ENCODE measurements at places on chromosomes 6 and 20.

- no peak for DNase-seq
These were observed 277 bp downstream of the ADGRB3 start for GRCh38 chr6:68635412-68635705.

GRCh38 chr6:33620158-33620855 lies 815 bp upstream of the ITPR3 start:
- DNase-seq = no peak

GRCh38 chr6:157867155-157867559 lies 44.1 kb downstream of the SNX9 start:
- DNase-seq = no peak

DNA sequence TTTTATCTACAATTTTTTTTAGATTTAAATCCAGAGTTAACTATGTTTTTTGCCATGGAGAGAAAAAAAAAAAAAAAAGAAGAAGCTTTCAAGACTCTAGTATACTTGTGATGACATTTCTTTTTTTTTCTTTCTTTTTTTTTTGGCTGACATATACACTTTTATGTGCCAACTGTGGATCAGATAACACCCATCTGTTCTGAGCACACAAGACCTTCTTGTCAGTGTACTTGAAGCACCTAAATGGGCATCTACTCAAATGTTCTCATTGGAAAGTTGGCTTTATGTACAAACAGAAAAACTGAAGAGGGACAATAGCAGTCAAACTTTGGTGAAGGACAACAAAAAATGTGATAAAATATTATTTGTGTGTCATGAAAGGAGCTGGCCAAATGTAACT lies 904.5 kb downstream of the GRIK2 start:
- DNase-seq = no peak

DNA sequence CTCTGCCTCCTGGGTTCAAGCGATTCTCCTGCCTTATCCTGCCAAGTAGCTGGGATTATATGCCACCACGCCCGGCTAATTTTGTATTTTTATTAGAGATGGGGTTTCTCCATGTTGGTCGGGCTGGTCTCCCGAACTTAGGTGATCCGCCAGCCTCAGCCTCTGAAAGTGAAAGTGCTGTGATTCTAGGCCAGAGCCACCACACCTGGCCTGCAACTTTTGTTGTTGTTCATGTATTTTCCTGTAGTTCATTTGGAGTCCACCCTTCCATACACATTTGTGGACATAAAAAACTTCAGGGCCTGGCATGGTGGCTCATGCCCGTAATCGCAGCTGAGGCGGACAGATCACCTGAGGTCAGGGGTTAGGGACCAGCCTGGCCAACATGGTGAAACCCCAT lies 14.5 kb downstream of the HSPA1B start:
- DNase-seq = no peak

DNA sequence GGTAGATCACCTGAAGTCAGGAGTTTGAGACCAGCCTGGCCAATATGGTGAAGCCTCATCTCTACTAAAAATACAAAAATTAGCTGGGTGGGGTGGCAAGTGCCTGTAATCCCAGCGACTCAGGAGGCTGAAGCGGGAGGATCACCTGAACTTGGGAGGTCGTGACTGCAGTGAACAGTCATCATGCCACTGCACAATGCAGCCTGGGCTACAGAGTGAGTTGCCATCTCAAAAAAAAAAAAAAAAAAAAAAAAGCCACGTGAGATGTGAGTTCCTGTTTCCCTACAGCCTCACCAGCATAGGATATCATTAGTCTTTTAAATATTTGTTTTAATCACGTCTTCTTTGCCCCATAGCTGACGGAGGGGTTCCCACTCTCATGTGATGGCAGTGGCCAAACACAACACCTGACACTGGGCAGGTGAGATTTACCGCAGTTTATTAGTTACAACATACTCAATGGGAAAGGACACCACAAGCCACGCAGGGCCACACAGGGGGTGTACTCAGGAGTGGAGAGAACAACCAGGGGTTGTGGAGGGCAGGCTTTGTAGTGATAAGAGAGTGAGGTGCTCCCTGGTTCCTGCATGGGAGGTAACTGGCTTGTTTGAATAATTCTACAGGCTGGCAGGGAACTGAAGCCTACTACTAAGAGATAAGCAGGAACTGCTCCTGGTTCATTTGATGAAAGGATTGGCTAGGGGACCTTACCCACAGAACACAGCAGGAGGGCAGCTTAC lies 4.6 kb upstream of the LZTS3 start:
- DNase-seq = no peak

GRCh38 chr20:774016-774659 lies 5.8 kb upstream of the SLC52A3 start:
- DNase-seq = no peak

DNA sequence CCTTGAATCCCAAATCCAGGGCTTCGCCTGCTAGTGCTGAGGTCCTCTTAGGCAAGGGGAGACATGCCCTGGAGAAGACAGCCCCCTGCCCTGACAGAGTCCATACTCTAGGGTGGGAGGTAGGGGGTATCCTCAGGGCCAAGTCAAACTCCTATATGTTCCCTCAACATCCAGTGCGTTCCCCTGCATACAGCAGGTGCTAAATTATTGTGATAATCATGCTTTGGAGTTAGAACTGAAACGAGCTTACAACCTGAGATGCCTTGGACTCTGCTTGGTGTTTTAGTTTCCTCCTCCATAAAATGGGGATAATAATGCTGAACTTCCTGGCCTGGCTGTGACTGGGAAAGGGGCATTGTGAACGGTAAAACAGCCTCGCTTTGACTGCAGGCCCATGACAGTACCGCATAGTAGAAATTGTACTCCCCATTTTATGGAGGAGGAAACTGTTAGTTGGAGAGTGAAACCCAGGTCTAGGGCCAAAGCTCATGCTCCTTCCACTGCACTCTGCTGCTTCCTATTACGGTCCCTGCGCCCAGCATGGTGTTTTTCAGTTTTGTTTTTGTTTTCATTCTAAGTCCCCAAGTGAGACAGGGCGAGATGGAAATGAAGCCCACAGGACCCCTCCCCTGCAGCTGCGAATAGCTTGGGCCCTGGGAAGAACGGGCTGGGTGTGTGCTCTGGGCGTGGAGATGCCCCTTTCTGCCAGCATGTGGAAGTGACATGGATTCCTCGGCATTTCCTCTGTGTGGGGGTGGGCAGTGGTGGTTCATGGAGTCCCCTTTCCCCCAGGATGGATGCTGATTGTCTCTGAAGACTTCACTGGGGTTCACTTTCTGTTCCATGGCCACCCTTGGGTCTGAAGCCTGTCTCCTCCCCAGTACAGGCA lies 162.5 kb downstream of the VEGFA start:
- no peak for DNase-seq

DNA sequence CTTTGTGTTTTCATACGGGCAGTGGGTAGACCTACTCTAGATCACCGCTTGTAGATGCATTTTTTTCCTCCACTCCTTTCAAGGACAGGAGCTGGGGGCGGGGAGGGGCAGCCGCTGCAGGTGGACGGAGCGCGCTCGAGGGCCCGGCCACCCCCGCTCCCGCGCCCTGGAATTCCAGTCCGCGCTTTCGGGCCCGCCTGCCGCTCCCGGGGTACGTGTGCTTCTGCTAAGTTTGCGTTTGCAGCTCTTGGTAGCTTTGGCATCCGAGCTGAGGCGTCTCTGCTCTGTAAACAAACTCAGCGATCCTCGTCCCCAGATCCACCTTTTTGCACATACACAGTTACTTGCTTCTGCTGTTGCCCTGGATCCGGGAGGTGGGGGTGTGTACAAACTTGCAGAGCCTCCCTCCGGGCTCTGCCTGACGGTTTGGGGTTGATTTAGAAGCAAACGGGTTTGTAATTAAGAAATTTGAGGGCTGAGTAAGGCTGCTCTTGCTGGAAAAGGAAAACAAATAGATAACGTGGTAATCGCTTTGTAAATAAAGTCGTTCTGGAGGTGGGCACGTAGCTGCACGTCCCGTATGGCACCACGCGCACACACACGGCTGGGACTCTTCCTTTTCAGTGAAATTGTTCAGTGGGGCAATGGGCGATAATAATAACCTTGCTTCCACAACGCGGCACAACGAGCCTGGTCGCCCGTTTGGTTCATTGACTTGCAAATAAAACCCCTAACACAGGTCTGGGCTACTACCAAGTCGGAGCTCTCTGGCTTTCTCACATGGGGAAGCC lies 973 bp upstream of the CITED2 start:
- peak; percentile 66 for DNase-seq

DNA sequence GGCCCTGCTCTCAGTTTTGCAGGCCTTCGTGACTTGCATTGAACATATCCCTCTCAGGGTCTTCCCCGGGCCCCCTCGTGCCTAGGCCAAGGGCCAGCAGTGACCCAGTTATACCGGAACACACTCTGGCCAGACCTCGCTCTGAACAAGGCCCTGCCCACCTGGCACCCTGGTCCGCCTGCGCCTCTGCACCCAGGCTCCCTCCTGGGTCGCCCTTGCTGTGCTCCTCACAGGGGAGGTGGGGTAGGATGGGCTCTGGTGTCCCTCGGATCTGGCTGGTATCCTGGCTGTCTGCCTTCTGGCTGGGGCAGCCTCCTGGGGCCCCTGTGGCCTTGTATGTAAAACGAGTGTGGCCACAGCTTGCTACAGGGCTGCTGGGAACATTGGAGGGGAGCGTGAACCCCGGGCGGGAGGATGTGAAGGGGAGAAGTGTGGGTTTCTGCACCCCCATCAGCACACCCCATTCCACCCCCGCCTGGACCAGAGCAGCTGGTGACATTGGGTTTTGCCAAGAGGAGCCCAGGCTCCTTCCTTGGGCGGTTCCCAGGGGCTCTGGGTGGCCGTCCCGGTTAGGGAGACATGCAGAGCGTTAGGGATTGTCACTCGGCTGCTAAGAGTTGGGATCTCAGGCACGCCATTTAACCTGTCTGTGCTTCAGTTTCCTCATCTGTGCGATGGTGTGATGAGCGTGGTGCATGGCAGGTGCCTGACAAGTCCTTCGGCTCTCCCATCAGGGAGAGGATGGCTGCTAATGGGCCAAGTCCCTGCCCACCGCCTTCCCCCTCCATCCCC lies 17.5 kb downstream of the SRC start:
- no peak for DNase-seq

- no peak for DNase-seq
These were observed 64.2 kb upstream of the SUPT3H start for GRCh38 chr6:45441851-45442453.

- DNase-seq = no peak
These were observed 6.8 kb downstream of the SLC22A3 start for GRCh38 chr6:160355001-160355400.

DNA sequence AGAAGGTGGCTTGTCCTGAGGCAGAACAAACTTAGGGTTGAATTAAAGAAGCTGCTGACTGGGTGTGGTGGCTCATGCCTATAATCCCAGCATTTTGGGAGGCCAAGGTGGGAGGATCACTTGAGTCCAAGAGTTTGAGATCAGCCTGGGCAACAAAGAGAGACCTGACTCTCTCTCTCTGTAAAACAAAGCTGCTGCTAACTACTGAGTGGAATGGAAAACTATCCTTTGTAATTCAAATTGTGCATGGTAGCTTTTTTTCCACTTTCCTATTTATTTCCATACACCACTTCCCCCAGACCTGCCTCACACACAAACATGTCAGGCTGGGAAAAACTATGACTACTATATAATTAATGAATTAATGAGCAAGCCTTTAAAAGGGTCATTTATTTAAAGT lies 437.1 kb downstream of the CDC5L start:
- DNase-seq = no peak

DNA sequence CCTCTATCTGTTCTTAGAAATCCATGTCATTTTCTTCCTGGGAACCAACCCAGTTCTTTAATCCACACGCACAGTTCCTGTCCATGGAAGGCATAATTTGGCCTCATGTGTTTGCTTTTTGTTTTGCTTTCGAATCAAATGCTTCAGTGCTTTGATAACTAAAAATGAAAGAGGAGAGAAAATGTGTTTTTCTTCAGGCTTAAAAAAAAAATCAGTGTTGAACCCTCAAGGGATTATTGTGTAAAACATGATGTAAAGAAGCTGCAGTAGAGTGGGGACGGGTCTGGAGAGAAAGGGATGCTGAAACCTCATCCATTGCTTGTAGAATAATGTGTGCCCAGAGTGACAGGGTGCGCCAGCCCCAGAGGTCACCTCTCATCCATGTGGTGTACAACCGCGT lies 197.5 kb upstream of the JARID2 start:
- no peak for DNase-seq

GRCh38 chr20:16115911-16116552 lies 457.2 kb downstream of the KIF16B start:
- no peak for DNase-seq

DNA sequence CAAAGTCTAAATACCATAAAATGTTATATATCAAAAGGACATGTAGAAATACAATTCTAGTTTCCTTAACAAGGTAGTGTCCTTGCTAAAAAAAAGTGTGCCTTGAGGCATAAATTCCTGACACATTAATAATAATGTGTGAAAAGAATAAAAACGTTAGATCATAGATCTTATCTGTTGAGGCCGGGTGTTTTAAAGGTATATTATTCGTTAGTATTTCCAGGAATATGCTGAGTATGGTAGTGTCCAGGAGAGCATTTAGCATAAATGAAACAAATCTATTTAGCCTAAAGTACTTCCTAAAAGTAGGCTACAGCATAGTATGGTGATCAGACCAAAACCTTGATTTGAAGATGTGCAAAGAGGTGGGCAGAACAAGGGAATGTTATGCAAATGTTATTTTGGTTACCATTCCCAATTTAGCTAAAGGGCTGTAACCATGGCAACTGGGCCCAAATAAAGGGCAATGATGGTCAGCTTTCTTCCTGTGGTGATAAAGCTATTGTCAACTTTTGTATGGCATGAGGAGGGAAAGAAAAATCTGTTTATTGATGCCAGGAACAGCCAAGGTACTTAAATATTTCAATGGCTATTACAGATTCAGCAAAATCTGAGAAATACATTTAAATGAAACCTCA lies 18.9 kb downstream of the MKKS start:
- DNase-seq = no peak

GRCh38 chr6:26121141-26122004 lies 34.1 kb downstream of the HFE start:
- no peak for DNase-seq

DNA sequence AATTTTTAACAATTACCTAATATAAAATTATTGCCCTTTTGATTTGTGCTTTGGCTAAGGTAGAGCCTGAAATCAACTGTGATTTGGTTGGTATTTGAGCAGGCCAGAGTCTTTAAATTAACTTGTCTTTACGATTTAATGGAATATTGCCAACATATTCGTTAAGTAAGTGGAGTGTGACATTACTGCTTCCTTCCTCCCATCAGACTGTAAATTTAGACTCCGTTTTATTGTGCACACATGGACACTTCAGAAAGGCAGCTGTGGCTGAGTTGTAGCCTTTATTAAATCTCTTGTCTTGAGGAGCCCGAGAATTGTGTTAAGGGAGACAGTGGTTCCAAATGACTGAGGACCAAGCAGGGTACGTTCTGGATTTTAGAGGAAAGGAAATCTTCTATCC lies 57.4 kb downstream of the CAP2 start:
- DNase-seq = no peak
